Frontal cortex (tissue), 4 donors: ENCODE measurements at places on chromosomes 7 and 10. TPM values are rescaled to one million over a fixed set of nuclear protein-coding genes. Genes with fewer than 3 reads are reported as not detected.

DNA sequence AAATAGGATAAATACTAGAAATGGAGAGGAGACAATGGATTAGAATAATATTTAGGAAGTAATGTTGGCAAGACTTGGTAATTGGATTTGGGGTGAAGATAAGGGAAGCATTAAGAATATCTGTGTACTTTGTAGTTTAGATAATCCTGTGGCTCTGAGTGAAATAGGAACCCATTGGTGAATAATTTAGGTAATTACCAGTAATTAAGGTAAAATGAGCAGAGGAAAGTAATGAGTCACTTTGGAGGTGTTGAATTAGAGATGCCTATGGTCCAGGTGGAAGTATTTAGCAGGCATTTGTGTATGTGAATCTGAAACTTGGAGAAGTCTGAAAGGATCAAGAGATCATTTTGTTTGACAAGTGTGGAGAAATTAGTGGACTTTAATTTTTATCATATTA, 5.7 kb downstream of the C1GALT1 start:
- DNase-seq: no peak

DNA sequence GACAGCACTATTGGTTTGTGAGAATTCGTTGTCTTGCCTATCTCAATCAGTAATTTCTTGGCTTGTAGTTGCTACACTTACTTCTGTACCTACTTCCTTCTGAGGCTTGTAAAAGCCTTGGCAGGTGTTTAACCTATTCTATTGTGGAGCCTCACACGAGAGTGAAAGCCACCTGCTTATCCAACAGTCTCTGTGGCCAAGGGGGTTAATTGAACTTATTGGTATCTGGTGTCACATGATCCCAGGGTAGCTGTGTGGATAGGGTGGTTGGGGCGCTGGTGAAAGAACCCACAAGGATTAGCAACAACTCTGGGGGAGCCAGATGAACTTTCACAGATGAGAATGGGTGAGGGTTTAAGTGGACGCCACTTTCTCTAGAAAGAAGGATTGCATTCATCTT, 13.9 kb upstream of the ATP6V0E2 start:
- no peak for DNase-seq

DNA sequence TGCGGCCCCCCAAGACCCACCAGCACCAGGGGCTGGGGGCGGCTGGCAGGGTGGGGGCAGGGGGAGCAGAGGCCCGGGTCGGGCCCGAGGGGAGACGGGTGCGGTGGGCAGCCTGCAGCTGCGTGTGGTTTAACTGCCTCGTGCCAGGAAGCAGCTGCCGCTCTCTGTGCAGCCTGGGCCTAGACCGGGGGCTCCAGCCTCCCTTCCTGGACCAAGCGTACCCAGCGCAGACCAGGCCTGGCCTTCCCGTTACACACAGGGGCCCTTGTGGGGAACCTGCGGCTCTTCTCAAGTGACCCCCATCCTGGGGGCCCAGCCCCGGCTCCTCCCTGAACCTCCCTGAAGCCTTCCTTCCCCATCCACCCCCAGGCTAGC, 6.6 kb upstream of the INTS1 start:
- no peak for DNase-seq

- no peak for DNase-seq
Observed at GRCh38 chr7:46421441-46422230, 500.6 kb upstream of the IGFBP3 start.

GRCh38 chr10:49287689-49288340, 11.2 kb upstream of the C10orf71 start:
- no peak for DNase-seq

DNA sequence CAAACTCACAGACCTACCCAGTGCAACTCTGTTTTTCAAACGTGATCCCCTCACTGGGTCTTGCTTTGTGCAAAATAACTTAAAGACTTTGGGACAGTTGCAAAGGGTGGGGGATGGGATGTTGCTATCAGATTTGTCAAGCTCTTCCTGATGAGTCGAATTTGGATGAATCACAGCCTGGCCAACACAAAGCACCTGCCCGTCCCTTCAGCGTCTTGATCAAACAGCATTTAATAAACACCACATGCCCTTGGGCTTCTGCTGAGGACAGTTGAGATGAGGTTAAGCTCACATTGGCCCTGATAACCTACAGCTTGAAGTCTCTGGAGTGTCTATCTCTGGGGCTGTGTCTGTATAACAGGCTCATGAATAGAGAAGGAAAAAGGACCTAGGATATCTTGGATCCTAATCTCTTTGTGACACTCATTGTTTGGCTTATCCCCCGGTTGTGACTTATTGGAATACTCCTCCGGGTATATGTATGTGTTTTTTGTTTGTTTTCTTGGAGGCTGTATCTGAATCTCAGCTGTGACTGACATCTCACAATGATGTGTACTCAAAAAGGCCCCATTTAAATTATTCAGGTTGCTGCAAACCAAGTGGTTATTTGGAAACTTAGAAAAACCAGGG, 132.6 kb upstream of the NAMPT start:
- no peak for DNase-seq

ARPC1A gene
- 101 TPM for total RNA-seq

MSMB gene
- total RNA-seq: not detected
